Effector memory CD4-positive, alpha-beta T cell (primary cell): ENCODE measurements at places on chromosomes 6 and 20.

DNA sequence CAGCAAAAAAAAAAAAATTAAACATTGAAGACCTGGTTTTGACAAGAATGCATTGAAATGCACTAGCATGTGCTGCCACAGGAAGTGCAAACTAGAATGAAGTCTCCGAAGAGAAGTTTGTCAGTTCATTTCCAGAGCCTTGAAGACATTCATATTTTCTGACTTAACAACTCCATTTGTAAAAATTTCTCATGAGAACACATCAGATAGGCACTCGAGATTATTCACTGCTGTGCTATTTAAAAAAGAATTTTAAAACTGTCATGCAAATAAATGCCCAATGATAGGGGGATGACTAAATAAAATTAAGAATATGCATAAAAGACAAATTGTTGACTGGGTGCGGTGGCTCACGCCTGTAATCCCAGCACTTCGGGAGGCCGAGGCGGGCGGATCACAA is 394.6 kb upstream of the JARID2 start:
- DNase-seq: no peak

DNA sequence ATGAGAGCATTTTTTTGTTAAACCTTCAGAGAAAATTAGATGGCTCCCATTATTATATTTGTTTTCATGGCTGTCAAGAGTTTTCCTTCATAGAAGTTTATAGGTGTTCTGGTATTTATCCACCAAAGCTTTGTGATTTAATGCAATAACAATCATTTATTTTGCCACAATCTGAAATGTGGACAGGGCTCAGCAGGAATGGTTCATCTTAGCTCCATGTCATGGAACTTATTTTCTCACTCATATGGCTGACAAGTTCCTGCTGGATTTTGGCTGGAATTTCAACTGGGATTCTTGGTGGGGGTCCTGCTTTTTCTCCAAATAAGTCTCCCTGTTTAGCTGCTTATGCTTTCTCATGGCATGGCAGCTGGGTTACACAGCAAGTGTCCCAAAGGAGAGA is 876.7 kb downstream of the QKI start:
- DNase-seq: no peak

- DNase-seq: no peak
Observed at GRCh38 chr6:31498748-31499147, 803 bp downstream of the MICB start.

- DNase-seq: no peak
Observed at GRCh38 chr6:167571550-167571949, 246.7 kb downstream of the TTLL2 start.

DNA sequence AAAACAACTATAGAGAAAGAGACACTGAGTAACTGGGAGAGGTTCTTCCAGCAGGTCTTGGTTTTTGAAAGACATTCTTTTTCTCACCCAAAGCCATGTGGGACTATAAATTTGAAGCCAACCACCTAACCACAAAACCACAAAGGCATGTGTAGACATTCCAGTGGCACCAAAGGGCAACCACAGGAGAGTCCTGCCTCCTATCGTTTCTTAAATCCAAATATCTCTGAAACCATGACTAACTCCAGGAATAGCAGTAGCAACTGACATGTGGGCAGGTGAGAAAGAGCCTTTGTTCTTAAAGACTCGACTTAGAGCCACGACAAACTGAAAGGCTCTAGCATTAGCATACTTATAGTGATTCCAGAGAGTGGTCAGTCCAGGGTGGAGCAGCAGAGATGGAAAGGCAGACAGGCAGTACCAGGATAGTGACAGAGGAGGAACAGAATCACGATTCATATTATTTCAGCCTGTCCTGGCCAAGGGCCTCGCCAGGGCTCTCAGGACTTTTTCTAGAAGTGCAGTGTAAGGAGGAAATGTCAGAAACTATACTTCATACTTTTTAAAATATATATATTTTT is 9.4 kb upstream of the COL9A1 start:
- no peak for DNase-seq

GRCh38 chr6:50112981-50113857 is 63.5 kb upstream of the DEFB112 start:
- DNase-seq: no peak

DNA sequence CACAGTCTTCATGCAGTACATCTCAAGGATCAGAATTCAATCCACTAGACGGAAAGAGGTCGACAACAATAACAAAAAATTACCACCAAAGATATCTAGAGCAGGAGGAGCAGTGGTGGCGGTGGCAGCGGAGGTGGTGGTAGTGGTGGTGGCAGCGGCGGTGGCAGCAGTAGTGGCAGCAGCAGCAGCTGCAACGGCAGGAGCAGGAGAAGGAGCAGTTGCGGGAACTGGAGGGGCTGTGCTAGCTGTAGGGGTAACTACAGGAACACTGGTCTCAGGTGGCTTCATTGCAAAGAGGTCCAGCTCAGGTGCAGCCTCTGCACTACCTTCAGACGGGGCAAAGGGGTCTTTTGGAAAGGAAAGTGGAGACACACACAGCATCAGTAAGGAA is 81.1 kb downstream of the PRSS35 start:
- no peak for DNase-seq

GRCh38 chr20:26135325-26136110 is 438.9 kb upstream of the ZNF337 start:
- no peak for DNase-seq

GRCh38 chr20:19683822-19684221 is 74.2 kb upstream of the RIN2 start:
- DNase-seq: no peak

DNA sequence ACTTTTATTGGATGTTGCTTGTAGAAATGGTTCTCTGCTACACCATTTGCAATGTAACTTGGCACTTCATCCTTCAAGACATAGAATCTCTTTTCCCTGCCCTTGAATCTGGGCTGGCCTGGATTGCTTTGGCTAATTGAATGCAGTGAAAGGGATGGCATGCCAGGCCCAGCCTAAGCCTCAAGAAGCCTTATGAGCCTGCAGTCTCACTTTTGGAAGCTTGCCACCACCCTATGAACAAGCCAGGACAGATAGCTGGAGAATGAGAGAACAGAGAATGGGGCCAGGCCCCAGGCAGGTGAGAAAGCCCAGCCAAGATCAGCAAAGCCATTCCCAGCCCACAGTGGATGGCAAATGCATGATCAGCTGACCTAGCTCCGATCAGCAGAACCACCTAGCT is 350.7 kb upstream of the RNF24 start:
- no peak for DNase-seq

DNA sequence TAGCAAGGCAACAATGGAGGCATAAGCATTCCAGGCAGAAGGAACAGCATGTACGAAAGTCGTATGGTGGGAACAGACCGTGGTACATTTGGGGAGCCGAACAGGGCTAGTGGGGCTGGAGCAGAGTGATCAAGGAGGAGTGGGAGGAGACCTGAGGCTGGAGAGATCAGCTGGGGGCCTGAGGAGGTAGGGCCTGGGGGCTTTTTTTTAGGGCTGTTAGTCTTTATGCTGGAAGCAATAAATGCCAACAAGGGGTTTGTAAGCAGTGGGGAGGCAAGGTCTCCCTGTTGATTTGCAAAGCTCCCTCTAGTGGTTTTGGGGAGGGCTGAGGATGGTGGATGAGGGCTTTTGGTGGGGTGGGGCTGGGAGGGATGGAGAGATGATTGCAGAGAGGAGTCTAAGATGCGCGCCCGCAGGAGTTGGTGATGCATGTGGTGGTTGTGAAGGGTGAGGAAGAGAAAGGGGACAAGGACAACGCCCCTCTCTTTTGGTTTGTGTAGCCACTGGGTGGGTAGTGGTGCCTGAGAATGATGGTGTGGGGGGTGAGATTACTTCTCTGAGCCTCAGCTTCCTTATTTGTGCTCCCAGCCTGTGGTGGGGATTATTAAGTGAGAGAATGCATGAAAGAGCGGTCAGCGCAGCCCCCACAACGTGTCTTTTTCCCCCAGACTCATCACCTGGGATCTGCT is 74.1 kb upstream of the TOX2 start:
- DNase-seq: no peak

DNA sequence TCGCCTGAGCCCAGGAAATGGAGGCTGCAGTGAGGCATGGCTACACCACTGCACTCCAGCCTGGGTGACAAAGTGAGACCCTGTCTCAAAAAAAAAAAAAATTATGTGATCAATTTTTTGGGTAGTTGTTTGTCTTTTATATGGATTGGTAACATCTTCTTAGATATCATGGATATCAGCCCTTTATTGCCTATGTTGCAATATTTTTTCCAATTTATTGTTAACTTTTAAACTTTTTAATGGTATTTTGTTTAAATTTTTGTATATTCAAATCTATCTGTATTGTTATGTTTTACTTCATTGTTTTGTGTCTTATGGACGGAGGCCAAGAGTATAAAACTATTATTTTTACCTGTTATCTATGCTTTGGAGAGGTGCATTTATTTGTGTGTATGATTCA is 32.4 kb upstream of the LTV1 start:
- no peak for DNase-seq

GRCh38 chr6:141248021-141248799 is 884.5 kb upstream of the GJE1 start:
- DNase-seq: no peak

GRCh38 chr6:11094941-11095340 is 1.3 kb downstream of the SMIM13 start:
- no peak for DNase-seq

DNA sequence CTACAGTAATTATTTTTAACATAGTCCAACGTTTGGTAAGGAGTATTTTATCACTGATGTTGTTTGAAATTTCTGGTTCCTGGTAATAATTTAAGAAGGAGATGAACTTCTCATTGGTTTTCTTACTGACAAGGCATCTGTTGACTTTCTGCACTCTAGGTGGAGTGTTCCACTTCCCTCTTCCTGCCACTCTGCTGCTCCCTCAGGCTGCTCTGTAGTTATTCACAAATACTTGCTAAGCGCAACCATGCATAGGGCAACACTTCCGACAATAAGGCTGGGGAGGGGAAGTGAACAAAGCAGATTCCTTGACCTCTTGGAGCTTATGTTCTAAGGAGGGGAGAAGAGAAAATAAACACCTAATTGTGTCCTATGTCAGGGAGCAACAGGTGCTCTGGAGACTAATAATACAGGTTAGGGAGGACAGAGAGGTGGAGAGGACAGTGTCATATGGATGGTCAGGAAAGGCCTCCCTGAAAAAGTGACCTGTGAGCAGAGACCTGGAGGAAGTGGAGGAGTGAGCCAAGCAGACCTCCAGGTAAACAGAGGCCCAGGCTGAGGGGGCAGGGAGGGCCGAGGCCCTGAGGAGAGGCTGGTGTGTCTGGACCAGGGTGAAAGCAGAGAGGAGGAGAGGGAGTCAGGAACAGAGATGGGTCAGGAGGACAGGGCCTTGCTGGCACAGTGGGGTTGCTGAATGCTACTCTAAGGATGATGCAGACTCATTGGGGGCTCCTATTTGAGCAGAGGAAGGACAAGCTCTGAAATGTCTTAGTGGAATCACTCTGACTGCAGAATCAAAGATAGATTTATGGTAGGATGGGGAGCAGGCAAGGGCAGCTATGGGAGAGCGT is 134.8 kb upstream of the SLC24A3 start:
- DNase-seq: no peak

- DNase-seq: no peak
Observed at GRCh38 chr6:150719099-150719766, 119.5 kb downstream of the PLEKHG1 start.

- DNase-seq: no peak
Observed at GRCh38 chr6:56714273-56714672, 71.6 kb upstream of the DST start.

DNA sequence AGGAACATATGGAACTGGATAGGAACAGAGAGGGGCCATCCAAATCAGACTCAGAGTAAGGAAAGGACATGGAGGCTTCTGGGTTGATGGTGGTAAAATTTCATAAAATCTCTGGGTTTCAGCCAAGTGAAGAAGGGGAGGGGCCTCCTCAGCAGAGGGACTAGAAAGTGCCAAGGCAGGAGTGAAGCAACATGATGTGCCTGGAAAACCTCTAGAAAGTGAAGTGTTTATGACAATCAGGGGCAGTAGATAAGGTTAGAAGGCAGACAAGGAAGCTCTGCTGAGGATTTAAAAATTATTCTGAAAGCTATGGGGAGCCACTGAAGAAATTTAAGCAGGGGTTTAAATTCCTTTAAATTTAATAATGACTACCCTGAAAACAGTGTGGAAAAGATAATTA is 126.0 kb upstream of the TENT5A start:
- DNase-seq: no peak

- DNase-seq: no peak
Observed at GRCh38 chr6:16437984-16438383, 199.6 kb downstream of the GMPR start.

GRCh38 chr6:139376604-139377218 is 2.3 kb upstream of the CITED2 start:
- no peak for DNase-seq

- DNase-seq: no peak
Observed at GRCh38 chr6:95768539-95768938, 191.2 kb downstream of the MANEA start.
